ENCODE measurements at places on chromosomes 3 and 15.

GRCh38 chr3:7282988-7283387, 422.1 kb downstream of the GRM7 start:
- DNase-seq, result no peak

DNA sequence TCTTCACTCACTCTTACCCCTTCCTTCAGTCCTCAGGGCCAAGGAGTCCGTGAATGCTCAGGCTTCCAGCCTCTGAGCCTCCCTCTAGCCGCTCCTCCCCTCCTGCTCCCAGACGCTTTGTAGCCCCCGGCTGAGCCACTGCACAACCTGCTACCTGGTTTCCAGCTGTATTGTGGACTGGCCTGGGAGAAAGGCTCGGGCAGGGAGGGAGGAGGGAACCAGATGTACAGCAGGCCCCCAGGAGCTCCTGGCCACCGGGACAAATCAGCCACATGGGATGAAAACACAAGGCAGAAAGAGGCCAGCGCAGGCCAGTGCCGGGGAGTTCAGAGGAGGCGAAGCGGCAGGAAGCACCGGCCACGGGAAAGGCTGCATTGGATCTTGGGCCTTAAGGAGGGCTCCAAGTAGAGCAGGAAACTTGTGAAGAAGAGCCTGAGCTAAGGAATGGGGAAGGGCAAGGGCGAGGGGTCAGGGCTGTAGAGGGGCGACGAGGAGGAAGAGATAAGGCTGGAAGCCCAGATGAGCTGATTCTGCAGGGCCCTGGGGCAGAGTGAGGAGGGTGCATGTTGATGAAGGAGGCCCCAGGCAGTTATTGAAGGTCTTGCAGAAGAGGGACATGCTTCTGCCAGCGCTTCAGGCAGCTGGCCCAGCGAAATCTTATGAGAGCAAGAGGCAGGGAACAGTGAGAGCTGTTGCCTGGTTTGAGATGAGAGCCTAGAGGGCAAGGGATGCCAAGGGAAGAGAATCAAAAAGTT, 14.3 kb downstream of the CPN2 start:
- no peak for DNase-seq

GRCh38 chr3:138950006-138950644, 3.1 kb downstream of the FOXL2NB start:
- DNase-seq, result peak; percentile 39

GRCh38 chr3:170999737-171000242, 26.7 kb downstream of the SLC2A2 start:
- no peak for DNase-seq

- peak; percentile 82 for DNase-seq
Observed at GRCh38 chr15:59528961-59529402, 82.6 kb upstream of the GCNT3 start.

DNA sequence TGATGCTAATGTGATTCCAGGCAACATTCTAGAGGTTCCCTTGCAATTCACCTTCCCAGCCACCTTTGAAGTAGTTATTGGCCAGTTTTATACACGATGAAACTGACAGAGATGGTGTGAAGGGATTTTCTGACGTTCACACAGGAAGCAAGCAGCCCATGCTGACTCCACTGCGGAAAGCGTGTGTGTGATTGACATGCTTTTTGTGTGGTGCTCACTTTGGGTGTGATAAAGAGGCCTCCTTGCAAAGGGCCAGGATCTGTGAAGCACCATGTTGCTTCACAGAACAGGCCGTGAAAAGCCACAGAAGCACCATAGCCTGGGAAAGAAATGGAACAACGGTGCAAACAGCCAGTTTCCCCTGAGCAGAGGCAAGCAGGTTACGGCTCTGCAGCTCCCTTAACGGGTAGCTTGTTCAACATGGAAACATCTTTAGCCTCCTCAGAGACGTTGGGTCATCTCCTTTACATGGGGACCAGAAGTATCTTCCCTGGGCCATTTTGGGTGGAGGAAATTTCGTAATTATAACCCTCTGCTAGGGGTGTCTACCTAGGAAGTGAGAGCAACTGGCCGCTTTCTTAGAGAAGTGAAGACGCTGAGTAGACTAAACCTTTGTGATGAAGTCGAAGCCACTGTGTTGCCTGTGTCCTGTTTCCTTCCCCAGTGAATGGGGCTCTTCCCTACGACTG, 108.5 kb downstream of the APBA2 start:
- DNase-seq, result no peak

DNA sequence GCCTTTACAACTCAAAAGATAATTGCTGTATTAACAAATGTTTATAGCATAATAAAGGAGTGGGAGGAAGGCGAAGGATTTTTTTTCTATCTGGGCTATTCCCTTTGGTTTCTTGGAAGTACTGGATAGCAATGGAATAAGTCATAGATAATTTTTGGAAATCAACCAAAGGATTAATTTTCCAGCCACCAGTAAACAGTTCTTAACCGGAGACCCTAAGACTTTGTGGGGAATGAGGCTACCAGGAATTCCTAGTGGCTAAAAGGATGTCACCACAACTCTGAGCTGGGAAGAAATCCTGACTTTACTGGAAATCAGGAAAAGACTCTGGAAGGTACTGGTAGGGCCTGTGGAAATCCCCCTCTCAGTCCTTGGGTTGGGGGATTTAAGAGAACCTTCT, 138.4 kb upstream of the RARB start:
- no peak for DNase-seq

DNA sequence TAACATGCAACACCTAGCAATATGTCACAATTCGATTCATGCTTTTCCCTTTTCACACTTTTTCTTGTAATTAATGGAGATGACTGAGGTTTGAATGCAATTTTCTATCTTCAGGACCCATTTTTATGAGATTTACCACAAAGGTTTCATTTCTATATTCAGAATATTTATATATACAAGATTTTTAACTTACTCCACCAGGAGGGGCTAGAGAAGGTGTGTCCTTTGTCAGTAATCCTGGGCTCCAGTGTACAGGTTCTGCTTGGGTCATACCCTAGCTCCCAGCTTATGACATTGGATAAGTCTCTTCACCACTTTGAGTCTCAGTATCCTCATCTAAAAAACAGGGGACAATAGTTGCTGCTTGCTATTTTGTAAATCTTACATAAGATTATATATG, 95.7 kb upstream of the SLC24A5 start:
- DNase-seq, result no peak

GRCh38 chr3:13045904-13046568, 27.2 kb downstream of the IQSEC1 start:
- DNase-seq, result peak; percentile 90

DNA sequence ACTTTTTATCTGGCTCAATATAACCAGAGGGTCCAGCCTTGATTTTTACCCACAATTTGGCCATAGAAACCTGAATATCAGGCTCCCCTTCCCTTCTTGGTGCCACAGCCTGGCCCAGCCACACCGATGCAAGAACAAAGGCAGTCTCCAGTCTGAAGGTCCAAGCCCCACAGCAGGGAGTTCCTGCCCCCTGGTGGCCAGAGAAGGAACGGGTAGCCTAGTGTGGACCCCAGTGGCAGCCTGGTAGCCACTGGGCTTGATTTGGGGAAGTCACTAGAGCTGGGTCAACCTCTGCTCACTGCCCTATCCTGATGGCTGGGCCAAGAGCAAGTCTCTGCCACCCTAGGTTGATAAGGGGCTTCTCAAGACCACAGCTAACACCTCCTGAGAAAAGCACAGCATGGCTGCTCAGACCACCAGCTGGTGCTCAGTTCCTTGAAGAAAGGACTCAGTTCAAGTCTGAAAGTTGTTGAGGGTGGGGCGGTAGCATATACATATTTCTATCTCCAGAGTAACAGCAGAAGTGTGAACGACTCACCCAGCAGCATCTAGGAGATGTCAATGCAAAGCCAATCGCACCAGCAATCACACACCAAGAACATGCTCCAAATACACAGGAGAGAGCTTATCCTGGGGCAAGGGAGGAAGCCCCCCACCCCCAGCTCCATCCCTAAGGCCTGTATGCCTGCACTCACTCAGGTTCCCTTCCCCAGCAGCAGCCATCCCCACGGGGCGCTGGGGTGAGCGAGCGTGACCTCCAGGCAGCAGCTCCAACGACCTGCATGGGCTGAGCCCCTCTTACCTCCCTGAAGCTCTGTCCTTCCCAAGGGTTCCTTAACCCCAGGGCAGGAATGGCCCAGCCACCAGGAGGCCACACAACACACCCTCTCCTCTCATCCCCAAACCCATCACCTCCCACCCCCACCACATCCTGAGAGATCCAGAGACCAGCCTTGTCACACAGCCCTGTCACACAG, 7.6 kb downstream of the PFKFB4 start:
- peak; percentile 81 for DNase-seq

GRCh38 chr3:16841041-16841753, 43.6 kb upstream of the PLCL2 start:
- DNase-seq, result peak; percentile 43

DNA sequence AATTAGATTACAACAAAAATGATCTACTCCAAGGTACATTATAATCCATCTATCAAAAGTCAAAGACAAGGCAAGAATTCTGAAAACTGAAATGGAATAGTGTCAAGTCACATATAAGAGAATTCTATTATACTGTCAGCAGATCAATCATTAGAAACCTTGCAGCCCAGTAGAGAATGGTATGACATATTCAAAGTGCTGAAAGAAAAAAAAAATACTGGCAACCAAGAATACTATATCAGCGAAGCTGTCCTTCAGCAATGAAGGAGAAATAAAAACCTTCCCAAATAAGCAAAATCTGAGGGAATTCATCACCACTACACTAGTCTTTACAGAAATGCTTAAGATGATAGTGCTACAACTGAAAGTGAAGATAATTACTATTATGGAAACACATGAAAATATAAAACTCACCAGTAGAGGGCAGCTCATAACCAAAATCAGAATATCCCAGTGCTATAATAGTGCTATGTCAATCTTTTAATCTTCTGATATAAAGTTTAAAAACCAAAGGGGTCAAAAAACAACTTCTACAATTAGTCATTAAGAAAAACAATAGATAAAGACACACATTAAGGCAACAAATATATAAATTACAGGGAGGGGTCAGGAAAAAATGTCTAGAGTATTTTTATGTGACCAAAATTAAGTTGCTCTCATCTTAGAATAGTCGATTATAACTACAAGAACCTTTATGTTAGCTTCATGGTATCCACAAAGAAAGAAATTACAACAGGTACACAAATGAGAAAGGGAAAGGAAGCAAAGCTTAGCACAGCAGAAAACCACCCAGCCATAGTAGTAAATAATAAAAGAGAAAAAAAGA, 190.7 kb upstream of the CNTN6 start:
- DNase-seq, result peak; percentile 6

GRCh38 chr3:140399871-140400270, 278.0 kb upstream of the TRIM42 start:
- DNase-seq, result no peak

- DNase-seq, result no peak
Observed at GRCh38 chr3:127085576-127085975, 102.7 kb downstream of the PLXNA1 start.

DNA sequence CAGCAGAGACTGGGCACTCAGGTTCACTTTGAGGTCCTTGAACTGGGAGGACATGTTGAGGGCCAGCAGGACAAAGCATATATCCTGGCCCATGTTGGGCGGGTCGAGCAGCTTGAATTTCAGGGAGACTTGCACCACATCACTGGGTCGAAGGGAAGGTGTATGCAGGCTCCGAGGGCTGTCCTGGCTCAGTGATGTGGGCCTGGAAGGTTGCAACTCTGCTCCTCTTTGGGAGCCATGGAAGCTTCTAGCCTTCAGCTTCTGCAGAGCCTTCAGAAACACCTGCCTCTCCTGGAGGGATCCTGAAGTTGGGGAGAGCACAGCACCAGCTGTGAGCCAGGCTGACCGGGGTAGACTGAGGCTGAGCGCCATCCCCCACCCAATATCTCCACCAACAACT, 14.7 kb upstream of the EPB42 start:
- no peak for DNase-seq

GRCh38 chr3:173938159-173938558, 540.6 kb downstream of the NLGN1 start:
- DNase-seq, result no peak

DNA sequence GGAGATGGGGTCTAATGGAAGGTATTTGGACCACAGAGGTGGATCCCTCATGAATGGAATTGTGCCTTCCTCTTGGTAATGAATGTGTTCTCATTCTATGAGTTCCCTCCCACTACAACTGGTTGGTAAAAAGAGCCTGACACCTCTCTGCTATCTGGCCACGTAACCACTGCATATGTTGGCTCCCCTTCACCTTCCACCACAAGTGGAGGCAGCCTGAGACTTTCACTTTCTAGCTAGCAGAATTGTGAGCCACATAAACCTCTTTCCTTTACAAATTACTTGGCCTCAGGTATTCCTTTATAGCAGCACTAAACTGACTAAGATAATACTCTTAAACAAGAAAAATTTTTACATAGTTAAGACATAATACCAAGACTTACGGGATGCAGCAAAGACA, 155.3 kb downstream of the NR1I2 start:
- DNase-seq, result peak; percentile 5

- no peak for DNase-seq
Observed at GRCh38 chr3:103380391-103380790, 945.6 kb downstream of the ZPLD1 start.

GRCh38 chr15:80854104-80854503, 74.9 kb downstream of the CEMIP start:
- no peak for DNase-seq

DNA sequence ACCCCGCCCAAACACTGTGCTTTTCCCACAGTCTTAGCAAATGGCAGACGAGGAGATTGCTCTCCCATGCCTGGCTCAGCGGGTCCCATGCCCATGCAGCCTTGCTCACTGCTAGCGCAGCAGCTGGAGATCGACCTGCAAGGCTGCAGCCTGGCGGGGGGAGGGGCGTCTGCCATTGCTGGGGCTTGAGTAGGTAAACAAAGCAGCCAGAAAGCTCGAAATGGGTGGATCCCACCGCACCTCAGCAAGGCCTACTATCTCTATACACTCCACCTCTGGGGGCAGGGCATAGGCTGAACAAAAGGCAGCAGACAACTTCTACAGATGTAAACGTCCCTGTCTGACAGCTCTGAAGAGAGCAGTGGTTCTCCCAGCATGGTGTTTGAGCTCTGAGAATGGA, 27.2 kb upstream of the WDR5B start:
- no peak for DNase-seq

- DNase-seq, result no peak
Observed at GRCh38 chr3:50268276-50268675, 671 bp upstream of the SEMA3B start.

- no peak for DNase-seq
Observed at GRCh38 chr15:64985366-64986033, 4.2 kb downstream of the SPG21 start.

GRCh38 chr3:77726517-77726916, 686.6 kb downstream of the ROBO2 start:
- no peak for DNase-seq

GRCh38 chr3:10950476-10951294, 41.9 kb upstream of the SLC6A1 start:
- no peak for DNase-seq

- peak; percentile 89 for DNase-seq
Observed at GRCh38 chr3:32457971-32458471, 44.6 kb downstream of the CMTM6 start.

Data from B cell (primary cell).